EL (cell line): ENCODE measurements at places on chromosomes 5 and 9.

- DNase-seq = peak; percentile 40
Measured at GRCh38 chr5:160183075-160183474, 46.2 kb upstream of the FABP6 start.

DNA sequence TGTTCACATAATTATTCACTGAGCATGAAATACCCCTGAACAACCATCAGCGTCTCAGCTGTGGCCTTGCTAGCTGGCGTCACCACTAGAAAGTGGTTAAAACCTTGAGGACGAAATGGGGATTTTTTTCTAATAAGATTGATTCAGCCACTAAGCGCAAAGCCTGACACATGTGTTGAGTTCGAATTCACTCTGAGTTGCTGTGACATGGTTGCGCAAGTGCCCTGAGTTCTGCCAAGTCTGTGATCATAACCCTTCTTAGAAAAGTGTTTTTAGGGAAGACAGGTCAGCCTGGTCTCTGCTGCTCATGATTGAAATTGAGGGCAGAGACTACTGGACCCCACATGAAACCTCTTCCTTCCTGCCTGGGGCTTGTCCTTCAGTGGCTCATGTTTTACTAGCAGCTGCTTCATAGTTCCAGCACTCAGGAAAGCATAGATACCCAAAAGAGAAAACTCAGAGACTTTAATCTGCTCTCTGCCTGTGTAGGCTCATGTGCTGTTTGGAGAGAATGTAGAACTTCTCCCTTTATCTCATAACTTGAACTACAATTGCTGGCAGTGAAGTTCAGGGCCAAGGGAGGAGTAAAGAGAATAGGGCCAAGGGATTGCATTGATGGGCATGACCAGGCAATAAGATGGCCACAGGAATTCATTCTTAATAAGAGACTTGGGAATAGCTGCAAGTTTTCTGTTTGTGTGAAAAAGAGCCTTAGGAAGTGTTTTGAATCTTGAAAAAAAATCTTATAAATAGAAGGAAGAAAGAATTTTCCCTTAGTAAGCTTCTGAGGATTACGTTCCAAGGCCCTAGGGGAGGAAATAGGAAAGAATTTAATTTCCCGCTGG is 66.8 kb upstream of the CXCL14 start:
- DNase-seq = no peak

DNA sequence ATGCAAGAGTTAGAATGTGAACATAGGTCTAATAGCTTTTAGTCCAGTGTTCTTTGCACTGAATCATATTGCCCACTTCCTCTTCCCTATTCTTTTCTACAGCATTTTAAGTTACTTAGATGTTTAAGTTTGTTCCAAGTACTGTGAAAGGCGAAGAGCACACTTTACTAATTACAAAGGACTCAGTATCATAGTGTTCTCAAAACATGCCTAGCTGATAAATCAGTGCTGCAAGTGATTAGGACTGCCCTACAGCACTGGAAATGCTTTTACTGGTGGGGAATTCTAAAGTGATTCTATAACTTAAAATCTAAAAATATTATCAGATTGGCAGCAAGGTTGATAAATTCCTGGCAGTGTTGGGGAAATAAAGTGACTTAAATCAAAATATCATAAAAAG is 177.9 kb upstream of the KCNN2 start:
- peak; percentile 69 for DNase-seq

GRCh38 chr5:158174918-158175851 is 316.2 kb upstream of the CLINT1 start:
- peak; percentile 70 for DNase-seq

- no peak for DNase-seq
Measured at GRCh38 chr5:150443242-150444075, 6.1 kb downstream of the RPS14 start.

- peak; percentile 51 for DNase-seq
Measured at GRCh38 chr5:62306896-62307689, 1.1 kb downstream of the KIF2A start.

DNA sequence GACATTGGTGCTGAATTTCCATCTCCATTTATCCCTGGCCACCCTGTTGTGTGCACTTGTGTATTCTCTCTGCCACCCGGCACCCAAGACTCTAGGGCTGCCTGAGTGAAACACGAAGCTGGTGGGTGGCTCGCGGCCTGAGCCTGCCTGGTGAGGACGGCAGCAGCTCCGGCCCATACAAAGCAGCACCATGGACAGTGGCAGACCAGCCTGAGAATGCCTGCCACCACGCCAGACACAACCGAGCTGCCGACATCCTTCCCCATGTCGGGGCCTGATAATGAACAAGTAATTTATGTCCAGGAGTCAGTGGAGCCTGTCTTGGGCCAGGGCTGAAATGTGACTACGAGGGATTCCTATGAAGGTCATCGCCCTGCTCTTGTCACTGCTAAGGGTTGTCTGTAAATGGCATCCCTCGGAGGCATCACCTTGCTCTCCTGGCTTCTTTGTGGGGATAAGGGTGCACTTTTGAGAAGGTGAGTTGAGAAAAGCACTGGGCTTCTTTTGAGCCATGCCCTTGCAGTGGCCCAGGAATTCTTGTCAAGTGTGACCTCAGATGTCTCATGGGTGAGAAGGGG is 175.7 kb downstream of the MELK start:
- peak; percentile 50 for DNase-seq

- DNase-seq = no peak
Measured at GRCh38 chr5:174205939-174206338, 160.4 kb downstream of the NSG2 start.

- DNase-seq = no peak
Measured at GRCh38 chr5:6708814-6709213, 4.4 kb upstream of the TENT4A start.

GRCh38 chr5:148933903-148934432 is 107.6 kb downstream of the ADRB2 start:
- no peak for DNase-seq

GRCh38 chr9:126442636-126443035 is 116.0 kb downstream of the MVB12B start:
- DNase-seq = no peak

- DNase-seq = no peak
Measured at GRCh38 chr9:122192261-122192875, 32.7 kb downstream of the MORN5 start.

DNA sequence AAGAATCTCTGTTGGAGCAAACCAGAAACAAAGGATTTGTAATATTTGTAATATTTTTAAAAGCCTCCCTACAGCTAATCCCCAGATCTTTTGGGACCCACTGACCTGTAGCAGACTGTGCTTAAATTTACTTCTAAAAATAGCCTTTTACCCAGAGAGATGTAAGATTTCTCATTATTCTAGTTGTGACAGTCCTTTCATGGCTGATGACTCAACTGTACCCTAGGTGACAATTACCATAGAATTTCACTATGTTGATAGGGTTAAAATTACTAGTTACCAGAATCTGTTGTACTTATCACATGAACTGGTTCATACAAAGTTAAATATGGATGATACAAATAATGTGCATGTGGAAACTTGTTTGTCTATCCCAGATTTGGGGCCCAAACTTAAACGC is 543.9 kb upstream of the SEMA6A start:
- DNase-seq = no peak

- no peak for DNase-seq
Measured at GRCh38 chr5:124839371-124839998, 93.0 kb upstream of the ZNF608 start.

DNA sequence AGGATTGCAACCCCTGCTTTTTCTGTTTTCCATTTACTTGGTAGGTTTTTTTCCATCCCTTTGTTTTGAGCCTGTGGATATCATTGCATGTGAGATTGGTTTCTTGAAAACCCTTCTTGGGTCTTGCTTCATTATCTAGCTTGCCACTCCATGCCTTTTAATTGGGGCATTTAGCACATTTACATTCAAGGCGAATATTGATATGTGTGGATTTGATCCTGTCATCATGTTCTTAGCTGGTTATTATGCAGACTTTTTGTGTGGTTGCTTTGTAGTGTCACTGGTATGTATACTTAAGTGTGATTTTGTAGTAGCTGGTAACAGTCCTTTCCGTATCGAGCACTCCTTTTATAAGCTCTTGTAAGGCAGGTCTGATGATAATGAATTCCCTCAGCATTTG is 26.5 kb downstream of the LOX start:
- DNase-seq = no peak

DNA sequence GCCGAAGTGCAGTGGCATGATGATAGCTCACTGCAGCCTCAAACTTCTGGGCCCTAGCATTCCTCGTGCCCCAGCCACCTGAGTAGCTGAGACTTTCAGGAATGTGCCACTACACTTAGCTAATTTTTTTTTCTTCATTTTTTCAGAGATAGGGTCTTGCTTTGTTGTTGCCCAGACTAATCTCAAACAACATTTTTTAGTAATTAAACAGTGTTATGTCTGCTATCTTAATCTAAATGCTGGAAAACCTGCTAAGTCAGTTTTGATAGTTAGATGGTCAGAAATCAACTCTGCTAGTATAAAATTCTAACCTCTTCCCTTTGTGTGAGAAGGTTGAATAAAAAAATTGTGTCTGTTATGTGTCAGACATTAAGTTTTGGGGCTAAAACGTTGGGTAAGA is 12.4 kb downstream of the G3BP1 start:
- DNase-seq = no peak

- DNase-seq = no peak
Measured at GRCh38 chr9:17863213-17863883, 284.5 kb downstream of the SH3GL2 start.

DNA sequence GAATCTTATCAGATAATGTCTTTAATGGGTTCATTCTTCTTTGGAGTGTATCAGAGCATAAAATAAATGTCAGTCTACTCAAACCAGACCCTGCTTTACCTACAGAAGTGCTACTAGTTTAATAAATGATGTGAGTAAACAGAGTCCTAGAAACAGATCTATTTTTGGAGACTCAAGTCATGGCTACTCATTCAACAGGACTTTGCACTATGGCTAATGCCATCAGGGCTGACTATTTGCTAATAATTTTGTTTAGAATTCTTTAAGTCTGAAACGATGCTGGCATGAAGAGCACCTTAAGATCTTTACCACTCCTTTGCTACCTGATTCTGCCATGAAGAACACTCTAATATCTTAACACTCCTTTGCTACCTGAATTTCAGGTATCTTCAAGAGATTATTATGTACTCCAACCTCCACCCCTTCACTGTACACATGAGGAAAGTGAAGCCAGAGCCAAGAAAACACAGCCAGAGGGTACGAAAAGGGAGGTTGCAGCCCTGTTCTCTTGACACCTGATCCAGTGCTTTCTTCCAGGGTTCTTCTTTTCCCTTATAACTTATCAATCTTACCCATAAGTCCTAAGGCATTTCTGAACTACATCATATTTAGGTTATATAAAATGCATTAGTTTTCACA is 62.4 kb downstream of the ZNF608 start:
- DNase-seq = no peak

DNA sequence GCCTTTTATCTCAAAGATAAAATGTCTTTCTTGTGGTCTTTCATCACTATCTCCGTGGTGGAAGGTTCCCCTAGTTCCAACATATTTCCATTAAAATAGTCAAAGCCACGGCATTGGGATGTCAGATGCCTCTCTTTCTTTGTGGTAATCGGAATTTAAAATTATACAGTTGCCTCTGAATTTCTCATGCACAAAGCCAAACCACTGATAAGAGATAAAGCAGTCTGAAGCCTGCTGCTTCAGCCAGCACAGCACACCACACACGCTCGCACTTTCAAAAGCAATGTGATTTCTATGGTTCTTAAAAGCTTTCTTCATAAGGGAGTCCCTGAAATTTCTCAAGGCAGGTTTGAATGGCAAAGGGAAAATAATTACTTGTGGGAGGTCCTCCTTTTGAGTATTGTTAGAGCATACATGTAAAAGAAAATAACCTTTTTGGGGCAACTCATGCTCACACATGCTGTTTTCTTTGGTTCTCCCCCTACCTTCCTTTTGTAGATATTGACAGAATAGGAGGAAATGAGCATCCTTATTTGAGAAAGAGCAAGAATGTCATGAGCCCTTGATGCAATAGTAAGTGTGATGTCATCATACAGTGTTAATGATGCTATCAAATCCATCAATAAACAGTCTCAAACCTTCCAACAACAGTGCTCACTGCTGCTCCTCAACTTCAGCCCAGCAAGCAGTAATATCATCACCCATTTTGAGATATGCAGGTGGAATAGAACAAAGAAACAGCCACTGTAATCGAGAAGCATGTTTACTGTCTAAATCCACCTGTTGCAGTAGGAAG is 85.7 kb upstream of the PPP1R2B start:
- DNase-seq = no peak

DNA sequence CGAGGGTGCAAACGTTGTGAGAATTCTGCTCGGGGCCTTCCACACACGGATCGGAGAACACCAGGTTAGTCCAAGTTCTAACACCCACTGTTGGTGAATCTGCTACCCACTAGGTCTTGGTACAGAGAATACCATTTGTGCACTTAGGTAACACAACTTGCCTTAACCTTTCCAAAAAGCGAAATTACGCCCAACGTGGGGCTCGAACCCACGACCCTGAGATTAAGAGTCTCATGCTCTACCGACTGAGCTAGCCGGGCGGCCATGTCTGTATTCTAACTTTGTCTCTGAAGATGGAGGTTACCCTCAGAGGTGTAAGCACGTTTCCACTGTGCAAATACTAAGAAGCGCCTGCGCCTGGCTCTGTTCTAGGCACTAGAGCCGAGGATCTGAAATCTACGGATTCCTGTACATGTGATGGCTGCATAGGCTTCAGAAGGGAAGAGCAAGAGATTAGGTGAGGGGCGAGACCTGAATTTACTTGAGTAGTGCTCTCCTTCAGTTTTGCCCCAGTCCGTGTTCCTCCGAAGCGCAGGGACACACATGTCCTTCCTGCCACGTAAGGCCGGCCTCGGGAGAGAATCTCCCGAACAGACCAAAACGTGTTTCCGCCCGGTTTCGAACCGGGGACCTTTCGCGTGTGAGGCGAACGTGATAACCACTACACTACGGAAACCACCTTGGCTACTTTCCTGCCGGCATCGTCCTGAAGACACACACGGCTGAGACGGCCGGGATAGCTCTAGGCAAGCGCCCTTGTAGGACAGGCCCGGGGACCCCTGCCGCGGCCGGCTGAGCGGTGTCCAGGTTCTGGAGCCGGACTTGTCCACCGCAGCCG is 1.1 kb upstream of the TRIM41 start:
- peak; percentile 98 for DNase-seq
